ENCODE measurements at places on chromosomes 16 and 17. TPM values are rescaled to one million over a fixed set of nuclear protein-coding genes. Genes with fewer than 3 reads are reported as not detected.
A peak's percentile ranks its signal among the peaks of the same experiment; 100 is the strongest.

The DHRS7C gene
- total RNA-seq = not detected

- no peaks in the 10 kb centered on the region for H3K27me3 ChIP-seq
- H3K4me1 ChIP-seq = no peaks in the 10 kb centered on the region
- no peak overlapping the region for H3K4me3 ChIP-seq
- H3K27ac ChIP-seq = no peak overlapping the region
- no peak for DNase-seq
Measured at GRCh38 chr16:81796035-81796434, 16.9 kb downstream of the PLCG2 start.

- no peaks in the 10 kb centered on the region for H3K4me1 ChIP-seq
- H3K27ac ChIP-seq = no peak overlapping the region
- H3K36me3 ChIP-seq = no peaks in the 10 kb centered on the region
Measured at GRCh38 chr17:81500047-81500446, 12.6 kb downstream of the ACTG1 start.

DNA sequence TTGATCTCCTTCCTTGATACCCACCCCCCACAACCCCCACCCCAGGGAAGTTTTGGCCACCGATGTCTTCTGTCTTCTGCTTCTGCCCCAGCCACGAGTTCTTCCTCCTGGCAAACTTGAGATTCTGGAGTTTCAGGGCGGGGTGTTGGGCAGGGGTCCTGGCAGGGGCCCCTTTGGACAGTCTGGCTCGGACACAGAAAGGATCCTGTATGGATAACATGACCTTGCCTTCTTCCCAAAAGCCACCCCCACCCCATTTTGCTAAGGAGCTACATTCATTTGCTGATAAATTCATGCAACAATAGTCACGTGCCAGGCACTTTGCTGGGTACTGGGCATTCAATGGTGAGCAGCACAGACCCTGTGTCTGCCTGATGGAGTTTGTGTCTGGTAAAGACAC lies 5.9 kb upstream of the COL1A1 start:
- DNase-seq = peak; percentile 58
- peak overlapping the region; percentile 67 for H3K27ac ChIP-seq
- no peaks in the 10 kb centered on the region for H3K36me3 ChIP-seq
- no peaks in the 10 kb centered on the region for H3K27me3 ChIP-seq

DNA sequence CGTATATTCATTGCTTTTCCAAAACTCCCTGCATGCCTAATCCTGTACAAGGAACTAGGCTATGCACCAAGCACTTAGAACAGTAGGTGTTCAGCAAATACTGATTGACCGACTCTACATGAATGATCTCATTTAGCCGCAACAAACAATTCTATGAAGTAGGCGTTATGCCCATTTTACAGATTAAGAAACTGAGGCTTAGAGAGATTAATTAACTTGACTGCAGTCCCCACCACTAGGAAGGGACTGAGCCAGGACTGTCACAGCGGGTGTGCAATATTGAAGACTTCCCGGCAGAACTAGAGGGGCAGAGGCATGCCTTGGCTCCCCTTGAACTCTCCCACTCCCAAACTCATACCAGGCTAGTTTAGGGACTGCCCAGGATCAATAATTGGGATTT lies 10.5 kb upstream of the N4BP1 start:
- H3K4me3 ChIP-seq = no peak overlapping the region
- peak; percentile 35 for DNase-seq
- no peaks in the 10 kb centered on the region for H3K36me3 ChIP-seq
- peaks cover 28% of the 10 kb centered on the region for H3K4me1 ChIP-seq
- H3K27me3 ChIP-seq = no peaks in the 10 kb centered on the region

DNA sequence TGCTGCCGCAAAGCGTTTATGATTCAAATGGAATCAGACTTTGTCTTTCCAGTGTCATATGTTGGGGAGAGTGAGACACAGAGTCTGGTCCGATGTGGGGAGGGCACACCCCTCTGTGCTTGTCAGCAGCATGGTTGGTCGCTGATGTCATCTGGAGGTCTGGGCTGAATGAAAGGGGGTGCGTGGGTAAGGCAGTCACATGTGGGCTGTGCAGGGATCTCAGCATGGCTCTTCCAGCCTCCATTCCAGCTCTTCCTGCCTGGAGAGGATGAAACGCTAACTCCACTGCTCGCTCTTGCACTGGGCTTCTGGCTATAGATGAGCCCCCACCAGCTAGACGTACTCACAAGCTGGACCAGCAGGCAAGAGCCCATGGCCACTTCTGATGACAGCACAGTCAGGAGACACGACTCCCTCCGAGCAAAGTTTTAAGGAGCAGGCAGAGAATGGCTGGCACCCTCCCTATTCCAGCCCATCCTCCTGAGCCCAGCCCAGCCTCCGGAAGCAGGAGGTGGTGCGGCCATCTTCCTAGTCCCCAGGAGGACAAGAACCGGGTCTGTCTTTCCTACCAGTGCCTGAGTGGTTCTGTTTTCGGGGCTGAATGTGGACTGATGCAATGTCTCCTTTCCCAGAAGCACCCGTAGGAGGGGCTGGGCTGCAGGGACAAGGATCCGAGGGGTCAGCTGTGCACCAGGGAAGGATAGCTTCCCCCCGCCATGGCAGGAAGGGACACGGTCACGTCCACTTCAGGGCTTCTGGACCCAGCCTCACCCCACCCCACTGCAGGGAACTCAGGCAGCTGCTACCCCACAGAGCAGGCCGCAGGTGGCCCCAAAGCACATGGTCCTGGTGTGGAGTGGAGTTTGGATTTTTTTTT lies 41.5 kb upstream of the CBFA2T3 start:
- H3K27me3 ChIP-seq = peaks cover 69% of the 10 kb centered on the region
- no peak overlapping the region for H3K27ac ChIP-seq
- H3K4me3 ChIP-seq = no peak overlapping the region
- peak; percentile 36 for DNase-seq
- H3K36me3 ChIP-seq = no peaks in the 10 kb centered on the region
